ENCODE measurements at places on chromosomes 6 and 20.

DNA sequence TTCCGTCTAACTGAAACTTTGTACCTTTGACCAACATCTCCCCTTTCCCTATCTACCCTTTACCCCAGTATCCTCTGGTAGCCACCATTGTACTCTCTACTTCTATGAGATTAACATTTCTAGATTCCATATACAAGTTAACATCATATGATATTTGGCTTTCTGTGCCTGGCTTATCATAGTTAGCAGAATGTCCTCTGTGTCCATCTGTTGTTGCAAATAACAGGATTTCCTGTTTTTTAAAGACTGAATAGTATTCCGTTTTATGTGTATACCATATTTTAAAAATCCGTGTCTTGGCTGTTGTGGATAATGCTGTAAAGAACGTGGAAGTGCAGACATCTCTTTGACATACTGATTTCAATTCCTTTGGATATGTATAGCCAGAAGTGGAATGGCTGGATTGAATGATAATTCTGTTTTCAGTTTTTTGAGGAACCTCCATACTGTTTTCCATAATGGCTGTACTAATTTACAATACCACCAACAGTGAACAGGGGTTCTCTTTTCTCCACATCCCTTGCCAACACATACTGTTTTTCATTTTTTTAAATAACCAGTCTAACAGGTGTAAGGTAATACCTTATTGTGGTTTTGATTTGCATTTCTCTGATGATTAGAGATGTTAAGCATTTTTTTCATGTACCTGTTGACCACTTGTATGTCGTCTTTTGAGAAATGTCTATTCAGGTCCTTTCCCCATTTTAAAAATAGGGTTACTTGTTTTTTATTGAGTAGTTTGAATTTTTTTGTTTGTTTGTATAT, 53.8 kb downstream of the CDC5L start:
- H3K4me1 ChIP-seq, result no peaks in the 10 kb centered on the region
- H3K4me3 ChIP-seq, result no peak overlapping the region
- H3K27me3 ChIP-seq, result no peaks in the 10 kb centered on the region

DNA sequence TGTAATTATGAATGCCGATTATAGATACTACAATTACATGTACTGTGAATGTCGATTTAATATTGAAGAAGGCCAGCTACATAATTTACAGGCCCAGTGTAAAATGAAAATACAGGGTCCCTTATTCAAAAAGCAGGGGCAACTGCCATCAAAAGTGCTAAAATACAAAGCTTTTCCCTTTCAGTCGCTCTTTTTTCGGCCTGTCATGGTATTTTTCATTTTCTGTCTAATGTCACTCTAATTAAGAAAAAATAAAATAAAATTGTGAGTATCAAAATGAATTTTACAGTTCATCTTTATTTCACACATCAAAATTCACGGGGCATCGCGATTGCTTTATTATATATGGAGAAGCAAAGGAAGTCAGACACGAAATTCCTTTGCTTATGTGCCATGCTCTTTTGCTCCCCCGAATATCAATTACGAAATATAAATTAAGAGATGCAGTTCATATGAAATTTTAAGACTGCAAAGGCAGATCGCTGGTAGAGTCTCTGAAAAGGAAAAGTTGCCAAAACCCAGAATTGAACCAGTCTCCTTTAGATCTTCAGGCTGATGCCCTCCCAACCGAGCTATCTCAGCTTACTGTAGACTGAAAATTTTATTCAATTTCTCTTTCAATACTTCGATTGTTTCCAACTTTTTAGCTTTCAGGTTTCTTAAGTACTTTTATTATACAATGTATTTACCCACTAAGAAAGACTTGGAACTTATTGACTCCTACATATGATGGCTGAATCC, 197.0 kb downstream of the TRIM27 start:
- H3K27ac ChIP-seq, result no peak overlapping the region
- no peaks in the 10 kb centered on the region for H3K36me3 ChIP-seq
- DNase-seq, result no peak
- H3K4me3 ChIP-seq, result no peak overlapping the region

DNA sequence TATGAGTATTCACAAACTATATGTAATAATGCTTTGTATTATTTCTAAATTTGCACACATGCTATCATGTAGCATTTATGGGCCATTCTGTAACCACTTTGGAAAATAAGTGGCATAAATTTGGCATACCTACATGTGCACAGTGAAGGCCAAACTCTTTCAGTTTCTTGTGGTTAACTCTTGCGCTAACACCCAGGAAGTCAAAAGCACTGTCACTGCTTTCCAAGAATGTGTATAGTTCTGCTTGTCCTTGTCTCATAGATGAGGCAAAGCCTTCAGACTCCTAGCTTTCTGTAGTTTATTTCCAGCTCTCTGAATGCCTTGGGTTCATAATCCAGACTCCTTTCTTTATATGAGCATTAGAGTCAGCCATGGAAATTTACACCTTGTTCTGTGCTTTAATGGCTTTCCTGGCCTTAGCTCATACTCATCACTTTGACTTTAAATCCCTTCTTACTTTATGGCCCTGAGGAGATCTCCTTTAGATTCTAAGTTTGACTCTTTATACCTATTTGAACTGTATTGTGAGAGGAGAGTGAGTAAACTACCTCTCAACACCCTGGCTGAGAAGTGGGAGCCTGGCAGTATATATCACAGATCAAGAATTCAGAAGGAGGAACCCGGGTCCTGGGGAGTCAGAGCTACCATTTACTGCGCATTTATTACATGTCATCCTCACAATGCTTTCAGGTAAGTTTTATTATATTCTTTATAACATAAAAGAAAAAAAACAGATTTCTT, 949 bp upstream of the SLC17A3 start:
- no peak for DNase-seq
- no peak overlapping the region for H3K4me3 ChIP-seq
- no peaks in the 10 kb centered on the region for H3K36me3 ChIP-seq
- no peak overlapping the region for H3K27ac ChIP-seq
- H3K4me1 ChIP-seq, result no peaks in the 10 kb centered on the region

- no peak overlapping the region for H3K4me3 ChIP-seq
- no peaks in the 10 kb centered on the region for H3K4me1 ChIP-seq
- no peak overlapping the region for H3K27ac ChIP-seq
- DNase-seq, result no peak
These were observed 32.2 kb upstream of the ARFGEF2 start for GRCh38 chr20:48889140-48889790.

DNA sequence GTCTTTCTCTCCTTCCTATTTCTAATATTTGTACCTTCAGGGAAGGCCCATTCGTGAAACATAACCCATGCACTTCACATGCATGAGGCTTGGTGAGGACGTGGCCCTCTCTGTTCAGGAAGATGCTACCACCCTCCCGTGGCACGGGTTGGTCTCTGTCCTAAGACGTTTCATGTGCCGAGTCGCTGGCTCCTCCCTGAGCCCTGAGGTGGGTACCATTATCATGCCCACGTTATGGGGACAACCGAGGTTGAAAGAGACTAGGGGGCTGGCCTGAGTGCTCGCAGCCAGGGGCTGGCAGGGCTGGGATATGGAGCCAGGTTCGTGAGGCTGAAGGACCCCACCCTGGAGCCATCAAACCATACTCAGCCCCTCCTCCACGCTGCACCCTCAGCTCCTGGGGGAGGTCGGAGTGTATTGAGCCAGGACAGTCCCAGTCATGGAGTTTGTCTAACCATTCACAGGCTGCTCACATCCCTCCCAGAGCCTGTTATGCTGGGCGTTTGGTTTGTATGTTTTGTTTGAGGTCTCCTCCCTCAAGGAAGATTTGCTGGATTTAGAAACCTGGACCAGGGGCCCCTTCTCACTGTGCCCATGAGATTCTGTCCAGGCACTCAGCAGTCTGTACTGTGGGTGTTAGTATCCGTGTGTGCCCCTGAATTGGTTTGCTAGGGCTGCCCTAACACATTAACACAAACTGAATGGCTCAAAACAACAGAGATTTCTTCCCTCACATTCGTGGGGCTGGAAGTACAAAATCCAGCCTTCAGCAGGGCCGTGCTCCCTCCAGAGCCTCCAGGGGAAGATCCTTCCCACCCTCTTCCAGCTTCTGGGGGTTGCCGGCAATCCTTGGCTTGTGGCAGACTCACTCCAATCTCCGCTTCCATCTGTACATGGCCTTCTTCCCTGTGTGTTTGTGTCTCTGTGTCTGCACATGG, 88.3 kb downstream of the ANKRD60 start:
- DNase-seq, result no peak
- H3K27me3 ChIP-seq, result no peaks in the 10 kb centered on the region
- no peaks in the 10 kb centered on the region for H3K36me3 ChIP-seq

- no peak overlapping the region for H3K27ac ChIP-seq
- H3K4me1 ChIP-seq, result no peaks in the 10 kb centered on the region
- no peak for DNase-seq
- H3K4me3 ChIP-seq, result no peak overlapping the region
- H3K27me3 ChIP-seq, result no peaks in the 10 kb centered on the region
These were observed 13.5 kb downstream of the GPR63 start for GRCh38 chr6:96823743-96824142.

- H3K27ac ChIP-seq, result peak overlapping the region; percentile 86
- DNase-seq, result no peak
- H3K36me3 ChIP-seq, result no peaks in the 10 kb centered on the region
- H3K27me3 ChIP-seq, result no peaks in the 10 kb centered on the region
- H3K4me1 ChIP-seq, result peaks cover 9% of the 10 kb centered on the region
These were observed 852 bp downstream of the GMNN start for GRCh38 chr6:24775520-24776058.

GRCh38 chr6:146850981-146851380, 252.2 kb downstream of the ADGB start:
- H3K4me3 ChIP-seq, result no peak overlapping the region
- DNase-seq, result no peak
- H3K27me3 ChIP-seq, result no peaks in the 10 kb centered on the region

DNA sequence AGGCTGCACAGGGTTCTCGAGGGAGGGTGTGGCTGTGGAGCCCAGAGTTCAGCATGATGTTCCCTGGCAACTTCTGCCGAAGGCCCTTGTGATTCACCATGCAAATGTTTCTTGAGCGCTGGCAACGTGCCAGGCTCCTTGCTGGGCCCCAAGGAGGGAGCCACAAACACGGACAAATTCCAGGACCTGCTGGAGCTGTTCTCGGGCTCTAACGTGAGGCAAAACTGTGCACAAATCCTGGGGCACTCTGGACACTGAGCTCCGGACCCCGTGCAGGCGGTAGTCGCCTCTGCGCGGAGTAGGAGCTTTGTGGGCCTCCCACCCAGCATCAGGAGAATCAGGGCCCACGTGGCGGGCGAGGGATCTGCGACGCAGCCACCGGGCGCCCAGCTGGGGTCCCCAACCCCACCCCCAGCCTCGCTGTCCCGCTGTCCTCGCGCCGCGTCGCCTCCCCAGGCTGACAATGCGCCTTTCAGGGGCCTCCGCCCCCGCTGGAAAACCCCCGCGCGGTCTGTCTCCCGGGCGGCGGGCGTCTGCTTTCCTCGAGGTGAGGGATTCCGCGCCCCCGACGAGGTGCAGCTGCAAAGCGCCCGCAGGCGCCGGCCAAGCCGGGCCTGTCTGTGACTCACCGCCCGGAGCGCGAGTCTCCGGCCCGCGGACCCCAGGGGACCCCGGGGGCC, 31.7 kb upstream of the SCUBE3 start:
- peak; percentile 28 for DNase-seq
- H3K4me3 ChIP-seq, result peak overlapping the region; percentile 52

DNA sequence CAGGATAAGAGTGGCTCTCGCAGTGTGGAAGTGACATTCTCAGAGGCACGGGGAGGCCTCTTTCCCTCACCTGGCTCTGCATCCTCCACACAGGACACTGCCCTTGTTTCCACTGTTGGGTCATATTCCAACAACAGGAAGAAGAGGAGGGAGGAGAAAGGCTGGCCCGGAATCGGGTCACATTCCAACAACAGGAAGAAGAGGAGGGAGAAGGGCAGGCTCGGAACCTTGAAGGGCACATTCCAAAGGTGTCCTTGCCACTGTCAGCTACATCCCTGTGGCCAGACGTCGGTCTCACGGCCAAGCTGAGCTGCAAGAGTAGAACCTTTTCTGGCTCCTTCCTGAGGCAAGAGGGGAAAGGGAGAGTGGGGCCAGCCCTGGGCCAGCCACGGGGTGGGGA, 25.4 kb downstream of the CHRNA4 start:
- no peak for DNase-seq
- no peaks in the 10 kb centered on the region for H3K4me1 ChIP-seq
- H3K27me3 ChIP-seq, result no peaks in the 10 kb centered on the region
- H3K27ac ChIP-seq, result no peak overlapping the region
- H3K36me3 ChIP-seq, result no peaks in the 10 kb centered on the region
- H3K4me3 ChIP-seq, result no peak overlapping the region

GRCh38 chr6:163826629-163827028, 412.1 kb downstream of the QKI start:
- H3K27me3 ChIP-seq, result no peaks in the 10 kb centered on the region
- H3K4me1 ChIP-seq, result no peaks in the 10 kb centered on the region
- no peak for DNase-seq
- H3K27ac ChIP-seq, result no peak overlapping the region
- no peak overlapping the region for H3K4me3 ChIP-seq
- H3K36me3 ChIP-seq, result no peaks in the 10 kb centered on the region

DNA sequence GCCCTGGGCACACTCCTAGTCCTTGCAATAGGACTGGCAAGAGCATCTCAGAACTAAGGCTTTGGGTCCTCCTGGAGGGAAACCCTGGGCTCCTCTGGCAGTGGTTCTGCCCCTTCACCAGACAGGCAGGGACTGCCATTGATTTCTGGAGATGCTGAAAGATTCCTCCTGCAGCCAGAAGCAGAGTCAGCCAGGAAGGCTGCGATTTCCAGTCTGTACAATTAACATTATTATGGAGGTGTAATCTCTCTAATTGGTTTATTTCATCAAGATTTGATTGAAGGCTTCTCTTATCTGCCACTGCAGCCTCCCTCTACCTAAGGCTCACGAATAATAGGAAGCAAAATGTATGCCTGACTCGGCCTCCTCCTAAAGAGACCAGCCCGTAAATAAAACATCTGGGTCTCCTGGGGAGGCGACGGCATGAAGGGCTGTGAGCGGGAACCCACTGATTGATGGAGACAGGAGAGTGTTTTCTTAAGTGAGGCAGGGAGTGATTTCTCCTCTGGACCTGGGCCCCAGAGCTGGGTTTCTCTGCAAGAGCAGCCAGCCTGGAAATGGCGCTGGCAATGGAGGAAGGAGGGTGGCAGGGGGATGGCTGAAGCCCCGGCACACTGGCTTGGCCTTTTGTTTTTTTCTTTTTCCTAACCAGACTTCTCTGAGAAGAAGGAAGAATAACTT, 689.6 kb downstream of the DHX35 start:
- no peak for DNase-seq
- no peaks in the 10 kb centered on the region for H3K4me1 ChIP-seq
- no peaks in the 10 kb centered on the region for H3K36me3 ChIP-seq
- H3K4me3 ChIP-seq, result no peak overlapping the region
- no peak overlapping the region for H3K27ac ChIP-seq

DNA sequence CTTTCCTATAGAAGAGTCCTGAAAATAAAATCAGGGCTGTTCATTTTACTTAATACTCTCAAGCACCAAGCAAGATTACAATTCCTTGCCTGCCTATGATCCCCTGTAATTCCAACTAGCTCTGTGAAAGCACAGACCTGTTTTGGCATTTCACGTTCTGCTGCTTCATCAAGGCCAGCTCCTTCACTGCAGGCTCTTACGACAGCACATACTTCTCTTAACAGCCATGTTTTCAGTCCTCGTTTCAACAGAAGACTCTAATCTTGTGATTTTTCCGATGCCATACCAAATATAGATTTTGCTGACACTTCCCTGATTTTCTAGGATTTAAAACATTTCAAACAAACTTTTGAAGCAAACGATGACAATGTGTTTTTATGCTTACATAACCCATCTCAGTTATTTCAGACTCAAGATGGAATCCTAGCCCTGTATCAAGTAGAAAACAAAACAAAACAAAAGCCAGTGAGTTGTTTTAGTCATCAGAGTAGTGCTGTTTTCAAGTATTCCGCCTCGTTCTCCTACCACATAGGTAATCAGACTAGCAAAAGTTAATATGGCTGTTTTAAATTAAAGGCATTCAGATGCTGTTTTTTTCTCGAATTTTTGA, 616.5 kb upstream of the CITED2 start:
- H3K27ac ChIP-seq, result peak overlapping the region; percentile 35
- H3K4me3 ChIP-seq, result peak overlapping the region; percentile 34
- H3K36me3 ChIP-seq, result no peaks in the 10 kb centered on the region
- H3K27me3 ChIP-seq, result no peaks in the 10 kb centered on the region

Measured in ascending aorta (tissue), 2 donors.